ENCODE measurements at places on chromosomes 4 and X.

DNA sequence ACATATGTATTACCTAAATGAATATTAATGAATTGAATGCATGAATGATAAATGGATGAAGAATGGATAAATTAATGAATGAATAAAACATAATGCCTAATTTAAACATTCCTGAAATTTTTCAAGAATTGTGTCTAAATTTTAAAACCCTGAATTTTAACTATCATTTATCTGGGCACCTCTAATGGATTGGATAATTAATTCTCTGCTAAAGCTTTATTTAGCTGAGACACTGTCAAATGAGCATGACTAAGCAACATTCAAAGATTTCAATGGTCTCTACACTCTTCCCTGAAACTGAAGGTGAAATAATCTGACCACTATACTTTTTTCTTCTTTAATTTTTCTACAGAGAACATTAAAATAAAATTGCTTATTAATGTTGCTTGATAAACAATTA is 1197.7 kb downstream of the C4orf33 start:
- DNase-seq: no peak

DNA sequence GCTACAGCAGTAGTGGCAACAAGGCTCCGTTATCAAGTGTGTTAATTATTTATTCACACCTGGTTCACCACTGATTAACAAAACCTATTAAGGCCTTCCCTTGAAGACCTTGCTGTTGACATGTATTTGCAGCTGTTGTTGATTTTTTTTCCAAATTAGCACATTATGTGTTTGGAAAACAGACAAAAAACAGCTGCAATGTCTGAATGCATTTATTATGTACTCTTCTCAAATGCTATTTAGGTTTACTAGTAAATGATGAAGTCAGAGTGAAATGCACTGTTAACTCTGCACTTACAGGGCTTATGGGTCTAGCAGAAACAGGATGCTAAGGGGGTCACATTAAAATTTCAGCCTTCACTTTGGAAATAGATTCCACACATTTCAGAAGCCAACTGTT is 99.5 kb upstream of the PCDH7 start:
- DNase-seq: no peak

DNA sequence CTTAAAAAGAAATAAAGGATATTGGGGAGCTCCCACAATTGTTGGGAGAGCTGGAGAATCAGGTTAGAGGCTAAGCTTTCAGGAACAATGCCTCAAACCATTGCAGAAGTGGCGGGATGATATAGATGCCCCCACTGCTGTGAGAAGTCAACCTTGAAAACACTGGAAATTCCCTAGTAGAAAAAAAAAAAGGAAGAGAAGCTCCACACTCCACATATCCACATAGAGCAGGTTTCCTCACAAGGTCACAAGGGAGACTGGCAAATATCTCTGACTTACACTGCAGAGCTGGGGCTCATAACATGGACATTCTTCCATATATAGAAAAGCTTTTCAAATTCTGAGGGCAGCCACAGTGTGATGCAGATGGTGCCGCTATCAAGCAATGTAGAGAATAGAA is 22.7 kb upstream of the OGT start:
- DNase-seq: no peak

DNA sequence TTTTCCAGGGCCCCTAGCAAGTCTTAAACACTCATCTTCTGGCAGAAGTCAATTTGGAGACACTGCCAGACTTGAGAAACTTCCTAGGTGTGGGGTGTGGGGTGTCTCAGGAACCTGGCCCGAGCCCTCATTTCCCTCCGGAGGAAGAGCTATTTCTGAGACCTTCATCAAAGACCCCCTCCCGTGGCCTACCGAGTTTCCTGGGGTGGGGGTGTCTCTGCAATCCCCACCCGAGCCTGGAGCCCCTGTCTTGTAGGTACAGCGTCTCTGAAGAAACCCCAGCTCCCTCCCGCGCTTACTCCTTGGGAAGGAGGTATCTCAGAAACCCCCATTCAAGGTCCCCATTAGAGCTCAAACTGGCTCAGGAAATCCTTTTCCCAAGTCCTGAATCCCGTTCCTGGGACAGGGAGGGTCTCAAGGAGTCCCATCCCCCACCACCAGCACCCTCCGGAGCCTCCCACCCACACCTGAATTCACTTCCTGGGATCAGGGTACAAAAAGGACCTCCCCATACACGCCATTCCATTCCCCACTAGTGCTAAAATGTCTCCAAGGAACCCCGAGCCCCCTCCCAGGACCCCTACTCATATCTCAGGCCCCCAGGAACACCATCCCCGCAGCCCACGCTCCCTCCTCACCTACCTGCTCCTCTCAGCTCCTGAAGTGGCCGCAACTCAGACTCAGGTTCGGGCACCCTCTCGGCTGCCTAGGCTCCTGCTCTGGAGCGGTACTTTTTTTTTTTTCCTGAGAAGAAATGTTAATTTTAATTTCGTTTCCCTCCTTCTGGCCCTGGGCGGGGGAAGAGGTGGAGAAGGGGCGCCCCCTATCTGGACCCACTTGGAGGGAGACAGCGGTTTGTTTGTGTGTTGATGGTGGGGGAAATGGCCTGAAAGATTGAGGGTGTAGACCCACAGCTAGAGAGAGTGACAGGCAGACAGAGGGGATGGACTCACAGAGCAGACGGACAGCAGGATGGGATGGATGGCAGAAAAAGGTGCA is 1.1 kb downstream of the SLC38A5 start:
- peak; percentile 30 for DNase-seq

GRCh38 chr4:142404191-142404611 is 441.9 kb downstream of the INPP4B start:
- no peak for DNase-seq

GRCh38 chrX:151402719-151403390 is 5.8 kb downstream of the VMA21 start:
- DNase-seq: no peak

DNA sequence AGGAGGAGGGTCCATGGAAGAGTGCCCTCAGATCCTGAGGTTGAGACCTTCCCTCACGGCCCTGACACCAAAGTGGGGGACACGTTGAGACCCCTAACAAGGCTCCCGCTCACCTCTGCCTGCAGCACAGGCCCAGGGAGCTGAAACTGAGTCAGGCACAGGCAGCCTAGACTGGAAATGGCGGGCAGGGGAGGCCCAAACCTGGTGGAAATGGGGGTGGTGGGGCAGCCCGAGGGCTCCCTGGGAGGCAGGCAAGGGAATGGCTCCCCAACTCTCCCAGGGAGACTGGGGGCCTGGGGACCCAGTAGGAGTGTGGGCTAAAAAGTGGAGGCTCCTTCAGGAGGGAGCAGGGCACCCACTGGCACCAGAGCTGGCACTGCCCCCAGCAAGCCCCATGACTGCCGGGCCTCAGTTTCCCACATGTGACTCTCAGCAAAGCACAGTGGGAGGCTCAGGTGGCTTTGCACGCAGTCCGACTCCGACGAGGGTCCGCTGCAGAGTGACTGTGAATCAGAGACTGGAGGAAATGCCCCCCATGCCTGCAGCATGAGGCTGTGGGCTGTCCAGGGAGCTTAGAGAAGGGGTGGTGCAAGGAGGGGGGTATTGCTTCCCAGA is 5.9 kb downstream of the NKX1-1 start:
- no peak for DNase-seq

DNA sequence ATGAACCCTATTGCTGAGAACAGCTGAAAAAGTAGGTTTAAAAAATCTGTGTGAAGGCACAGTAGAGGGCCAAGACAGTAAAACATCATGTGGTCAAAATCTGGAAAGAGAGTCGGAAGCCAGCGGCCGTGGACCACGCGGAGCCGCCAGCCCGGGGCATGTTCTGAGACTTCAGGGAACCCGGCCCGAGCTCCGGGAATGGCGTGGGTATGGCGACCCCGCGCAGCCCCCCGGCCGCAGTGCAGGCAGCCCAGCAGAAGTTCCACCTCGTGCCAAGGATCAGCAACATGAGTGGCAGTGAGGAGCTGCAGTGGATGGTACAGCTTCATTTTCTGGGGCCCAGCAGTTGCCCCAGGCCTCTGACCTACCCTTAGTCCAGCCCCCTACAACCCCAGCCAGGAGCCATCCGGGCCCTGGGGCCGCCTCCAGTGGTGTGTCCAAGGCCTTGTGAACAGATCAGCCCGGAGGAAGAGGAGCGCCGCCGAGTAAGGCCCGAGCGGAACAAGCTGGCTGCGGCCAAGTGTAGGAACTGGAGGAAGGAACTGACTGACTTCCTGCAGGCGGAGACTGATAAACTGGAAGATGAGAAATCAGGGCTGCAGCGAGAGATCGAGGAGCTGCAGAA is 94.2 kb downstream of the LARP1B start:
- DNase-seq: no peak

DNA sequence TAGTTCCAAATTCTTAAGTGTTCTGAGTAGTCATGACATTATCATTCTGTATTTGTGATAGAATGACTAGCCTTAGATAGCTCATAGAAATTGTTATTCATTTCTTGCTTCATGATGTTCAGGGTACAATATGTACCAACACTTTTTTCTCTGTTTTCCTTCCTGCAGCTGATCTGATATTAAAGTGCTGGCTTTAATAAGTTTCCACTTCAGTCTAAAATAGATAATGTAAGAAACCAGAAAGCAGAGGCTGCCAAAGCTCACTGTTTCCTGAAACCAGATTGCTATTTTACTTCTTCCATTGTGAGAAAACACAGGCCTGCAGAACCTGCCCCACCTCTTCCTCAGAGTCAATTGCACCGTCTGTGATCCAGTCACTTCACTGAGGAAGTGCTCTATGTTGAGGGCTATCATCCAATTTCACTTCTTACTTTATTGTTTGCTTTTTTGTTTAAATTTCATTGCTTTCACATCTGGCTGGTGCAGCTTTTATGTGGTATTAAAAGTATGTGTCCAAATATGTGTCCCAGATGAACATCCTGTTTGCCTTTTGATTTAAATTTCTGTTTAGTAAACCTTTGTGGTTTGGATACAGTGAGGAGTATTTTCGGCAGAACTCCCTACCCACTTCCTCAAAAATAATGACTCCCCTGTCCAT is 652.1 kb downstream of the ANKRD50 start:
- DNase-seq: no peak

GRCh38 chr4:37421614-37422013 is 177.1 kb downstream of the NWD2 start:
- DNase-seq: no peak
